ENCODE measurements at places on chromosomes 4 and X. TPM values are rescaled to one million over a fixed set of nuclear protein-coding genes. Genes with fewer than 3 reads are reported as not detected.

Gene C1QTNF7
- not detected for total RNA-seq

Gene PRICKLE3
- total RNA-seq: 27.3 TPM

Gene MAGEA12
- not detected for total RNA-seq

Gene ATP1B4
- not detected for total RNA-seq

Gene TMEM47
- not detected for total RNA-seq

Gene FREM3
- total RNA-seq: not detected

Gene VEGFC
- not detected for total RNA-seq

Gene XPNPEP2
- 0.21 TPM for total RNA-seq

Measured in activated naive CD4-positive, alpha-beta T cell treated with anti-CD3 and anti-CD28 coated beads, Interleukin-2, amount 50 U/mL, for 72 hours (primary cell).